NAMALWA (cell line): ENCODE measurements at places on chromosomes 3 and 15.

- DNase-seq: no peak
These were observed 266.1 kb downstream of the ARRDC4 start for GRCh38 chr15:98226578-98226977.

DNA sequence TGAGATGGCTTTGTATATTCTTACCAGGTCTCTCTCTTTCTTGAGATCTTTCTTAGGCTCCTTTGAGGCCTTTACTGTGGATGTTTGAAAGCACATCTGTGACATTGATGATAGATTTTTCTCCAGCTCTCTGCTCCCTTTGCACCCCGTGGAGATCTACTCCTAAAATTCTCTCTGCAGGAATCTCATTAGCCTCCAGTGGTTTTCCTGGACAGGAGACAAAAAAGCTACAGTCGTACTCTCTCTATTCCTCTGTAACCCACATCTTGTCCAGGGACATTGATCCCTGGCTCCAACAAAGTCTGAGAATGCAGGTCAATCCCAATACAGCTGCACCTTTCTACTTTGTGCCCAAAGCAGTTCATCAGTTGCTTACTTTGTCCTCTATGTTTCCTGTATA is 68.2 kb downstream of the RBMS3 start:
- DNase-seq: no peak

GRCh38 chr3:17078926-17079465 is 194.2 kb downstream of the PLCL2 start:
- no peak for DNase-seq

GRCh38 chr15:37616215-37616614 is 318.2 kb upstream of the TMCO5A start:
- no peak for DNase-seq

DNA sequence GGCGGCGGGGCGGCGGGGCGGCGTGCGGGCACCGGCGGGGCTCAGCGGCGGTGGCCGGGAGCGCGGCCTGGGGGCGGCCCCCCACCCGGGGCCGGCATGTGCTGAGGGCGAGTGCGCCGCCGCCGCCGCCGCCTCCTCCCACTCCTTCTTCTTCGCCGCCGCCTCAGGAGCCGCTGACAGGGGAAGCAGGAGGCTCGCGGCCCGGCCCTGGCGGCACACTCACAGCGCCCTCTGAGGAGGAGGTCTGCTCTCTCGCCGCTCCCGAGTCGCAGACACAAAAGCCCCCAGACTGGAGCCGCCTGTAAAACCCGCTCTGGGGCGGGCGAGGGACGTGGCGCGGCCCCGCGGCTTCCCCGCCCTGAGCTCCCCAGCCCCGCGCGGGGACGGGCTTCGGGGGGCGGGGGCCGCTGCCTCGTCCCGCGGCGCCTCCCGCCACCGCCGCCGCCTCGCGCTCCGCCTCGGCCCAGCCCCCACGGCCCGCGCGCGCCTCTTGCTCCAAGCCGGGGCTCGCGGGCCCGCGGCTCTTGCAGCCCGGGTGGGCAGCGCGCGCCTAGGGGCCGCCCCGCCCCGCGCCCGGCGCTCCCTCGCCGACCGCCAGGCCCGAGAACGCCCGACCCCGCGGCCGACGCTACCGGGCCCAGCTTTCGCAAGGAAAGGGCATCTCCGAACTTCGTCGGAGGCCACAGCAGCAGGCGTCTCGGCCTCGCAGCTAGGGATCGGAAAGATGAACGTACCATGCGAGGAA is at the start of gene PYGO1:
TSS of gene PYGO1 (minus strand) at position 276 of the 745 bp plus-strand sequence. CDS start 462 bp downstream, outside the sequence.
- DNase-seq: no peak

DNA sequence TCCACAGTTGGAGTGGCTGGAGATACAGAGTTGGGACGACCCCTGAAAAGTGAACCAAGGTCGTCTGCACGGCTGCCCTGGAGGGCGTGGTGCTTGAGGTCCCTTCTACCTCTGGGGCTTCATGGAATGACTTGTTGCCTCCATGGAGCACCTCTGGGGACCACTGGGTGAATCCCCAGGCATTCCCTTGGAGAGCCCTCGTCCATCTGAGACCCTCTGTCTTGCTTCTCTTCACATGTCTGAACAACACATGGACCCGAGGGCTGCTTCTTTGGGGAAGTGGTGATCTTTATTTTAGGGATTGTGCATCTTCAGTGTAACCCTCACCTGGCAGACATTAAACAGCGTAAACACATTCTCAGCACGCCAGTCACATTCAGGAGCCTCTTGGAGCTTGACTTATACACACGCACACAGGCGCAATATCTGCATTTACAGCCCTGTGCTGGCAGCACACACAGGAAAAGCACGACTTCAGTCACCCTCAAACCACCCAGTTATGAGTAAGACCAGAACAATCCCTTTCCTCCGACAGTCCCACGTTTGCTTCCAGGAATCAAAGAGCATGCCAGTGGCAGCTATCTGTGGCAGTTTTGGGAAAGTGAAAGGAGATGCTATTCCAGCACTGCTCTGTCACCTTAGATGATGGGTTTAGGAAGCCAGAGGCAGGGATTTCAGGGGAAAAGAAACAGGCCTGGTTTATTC is 12.6 kb downstream of the FAM107A start:
- no peak for DNase-seq

GRCh38 chr3:46709721-46710120 is 7.9 kb downstream of the PRSS50 start:
- no peak for DNase-seq

GRCh38 chr3:124967964-124968363 is 33.4 kb upstream of the MUC13 start:
- DNase-seq: no peak

DNA sequence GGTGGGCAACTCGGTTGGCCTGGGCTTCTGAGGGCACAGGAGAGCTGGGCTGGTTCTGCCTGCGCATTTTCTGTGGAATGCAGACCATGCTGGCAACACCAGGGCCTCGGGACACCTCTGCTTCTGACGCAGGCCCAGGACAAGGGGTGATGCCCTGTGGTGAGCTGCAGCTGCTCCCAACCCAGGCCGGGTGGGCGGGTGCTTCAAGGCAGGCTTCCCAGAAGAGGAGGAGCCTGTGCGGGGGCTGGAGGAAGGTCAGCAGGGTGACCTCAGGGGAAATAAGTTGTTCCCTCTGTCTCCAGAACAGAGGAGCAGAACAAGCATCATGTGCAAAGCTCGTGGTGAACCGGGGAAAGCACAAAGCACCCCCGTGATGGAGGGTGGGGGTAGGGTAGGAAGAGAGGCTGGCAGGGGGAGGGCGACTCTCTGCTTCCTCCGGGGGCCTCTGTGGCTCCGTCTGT is 11.0 kb upstream of the PLXNA1 start:
- no peak for DNase-seq

- no peak for DNase-seq
These were observed 10.2 kb downstream of the BDH1 start for GRCh38 chr3:197545571-197545970.

- DNase-seq: no peak
These were observed 408.2 kb downstream of the LPP start for GRCh38 chr3:188562144-188562543.

- DNase-seq: no peak
These were observed 195.6 kb downstream of the UBE3A start for GRCh38 chr15:25242957-25243799.

DNA sequence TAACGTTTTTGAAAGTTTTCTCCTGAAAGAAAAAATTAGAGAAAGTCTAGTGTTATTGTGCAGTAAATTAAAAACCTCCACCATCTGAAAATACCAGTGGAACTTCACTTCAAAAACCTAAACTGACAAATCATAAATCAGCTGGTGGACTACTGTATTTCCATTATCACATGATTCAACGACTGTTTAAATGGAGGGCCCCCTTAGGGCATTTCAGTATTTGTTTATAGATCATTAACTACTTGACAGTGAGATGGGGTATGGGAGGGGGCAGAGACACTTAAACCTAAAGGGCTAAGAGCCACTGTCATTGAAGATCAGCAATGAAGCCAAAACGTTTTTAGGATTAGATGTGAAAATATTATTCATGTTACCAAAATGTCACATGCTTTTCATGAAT is 8.8 kb upstream of the C15orf61 start:
- DNase-seq: no peak

DNA sequence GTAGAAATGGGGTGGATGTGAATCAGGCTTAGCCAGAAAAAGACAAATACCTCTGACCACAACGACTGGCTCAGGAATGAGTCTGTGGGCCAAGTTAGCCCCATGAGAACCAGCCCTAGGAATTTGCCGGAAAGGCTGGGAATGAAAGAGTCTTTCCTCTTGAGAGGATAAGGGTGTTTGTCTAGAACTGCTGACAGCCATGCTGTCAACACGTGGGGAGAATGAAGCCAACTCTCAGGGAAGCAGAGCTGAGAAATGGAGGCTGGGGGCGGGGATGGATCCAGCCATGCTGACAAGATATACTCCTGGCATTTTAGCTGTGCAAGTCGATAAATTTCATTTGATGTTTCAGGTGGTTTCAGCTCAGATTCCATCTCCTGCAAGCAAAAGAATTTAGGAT is 10.6 kb upstream of the SLC6A1 start:
- no peak for DNase-seq

GRCh38 chr3:30324587-30324986 is 281.8 kb upstream of the TGFBR2 start:
- no peak for DNase-seq

GRCh38 chr15:29465816-29466215 is 196.2 kb upstream of the NSMCE3 start:
- DNase-seq: no peak

DNA sequence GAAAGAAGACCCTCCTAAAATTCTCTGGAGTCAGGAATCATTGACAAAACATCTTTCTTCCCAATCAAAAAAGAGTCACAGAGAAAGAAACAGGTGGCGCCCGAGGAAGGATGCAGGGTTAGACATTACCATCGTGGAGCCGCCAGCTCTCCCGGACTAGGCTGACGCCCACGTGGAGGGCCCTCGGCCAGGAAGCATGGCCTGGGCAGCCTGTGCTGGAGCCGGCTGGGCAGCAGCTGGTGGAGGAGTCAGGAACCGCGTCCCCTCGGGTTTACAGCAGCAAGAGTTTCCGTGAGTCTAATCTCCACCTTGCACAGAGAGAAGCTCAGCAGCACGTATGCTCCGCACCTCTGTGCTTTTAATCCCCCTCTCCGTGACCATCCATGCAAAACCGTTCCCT is 533.7 kb upstream of the ATP11B start:
- DNase-seq: no peak

DNA sequence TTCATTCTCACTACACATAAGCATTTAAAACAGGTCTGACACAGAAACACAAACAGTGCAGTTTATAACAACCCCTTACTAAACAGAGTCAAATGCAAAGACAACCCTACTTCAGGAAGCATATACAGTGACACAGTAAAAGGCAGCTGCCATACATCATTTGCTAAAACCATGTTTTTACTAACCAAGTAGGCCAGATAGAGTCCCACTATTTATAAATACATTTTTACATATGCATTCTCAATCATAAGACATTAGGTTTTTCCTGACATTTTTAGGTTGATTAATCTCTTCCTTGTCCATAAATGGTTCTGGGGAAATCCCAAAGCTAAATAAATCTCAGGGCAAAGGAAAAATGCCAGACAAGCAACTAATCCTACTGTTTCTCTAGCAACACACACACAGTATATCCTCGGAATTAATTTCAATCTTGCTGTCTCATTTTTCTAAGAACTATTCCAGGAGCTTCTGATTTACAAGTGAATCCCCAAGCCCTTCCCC is 39.0 kb downstream of the CHAC1 start:
- DNase-seq: no peak

DNA sequence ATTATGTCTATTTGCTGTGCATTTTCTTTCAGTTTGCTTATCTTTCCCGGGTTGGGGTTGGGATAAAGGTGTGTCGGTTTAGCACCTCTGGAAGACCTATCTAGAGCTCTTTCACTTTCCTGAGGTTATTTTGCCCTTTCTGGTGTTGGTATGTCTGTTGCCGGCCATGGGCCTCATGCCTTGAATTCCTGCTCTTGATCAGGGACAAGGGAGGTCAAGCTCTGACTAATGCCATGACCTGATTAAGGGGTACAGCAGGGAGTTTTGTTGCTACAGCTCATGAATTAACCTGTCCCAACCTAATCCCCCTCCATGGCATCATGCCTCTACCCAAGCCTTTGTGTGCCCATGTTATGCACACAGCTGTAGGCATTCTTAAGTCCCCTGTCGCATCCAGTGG is 70.5 kb upstream of the GOLGA6B start:
- no peak for DNase-seq

DNA sequence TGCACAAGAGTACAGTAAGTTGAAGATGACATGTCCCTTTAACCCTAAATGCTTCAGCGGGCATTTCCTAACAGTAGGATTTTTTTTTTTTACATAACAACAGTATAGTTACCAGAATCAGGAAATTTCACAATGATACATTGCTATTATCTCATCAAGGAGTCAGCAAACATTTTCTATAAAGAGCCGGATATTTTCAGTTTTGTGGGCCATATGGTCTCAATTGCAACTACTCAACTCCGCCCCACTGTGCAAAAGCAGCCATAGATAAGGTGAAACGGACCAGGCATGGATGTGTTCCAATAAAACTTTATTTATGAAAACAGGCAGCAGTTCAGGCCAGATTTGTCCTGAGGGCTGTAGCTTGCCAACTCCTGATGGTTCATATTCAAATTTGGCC is 130.6 kb downstream of the SMAD6 start:
- DNase-seq: peak; percentile 43

DNA sequence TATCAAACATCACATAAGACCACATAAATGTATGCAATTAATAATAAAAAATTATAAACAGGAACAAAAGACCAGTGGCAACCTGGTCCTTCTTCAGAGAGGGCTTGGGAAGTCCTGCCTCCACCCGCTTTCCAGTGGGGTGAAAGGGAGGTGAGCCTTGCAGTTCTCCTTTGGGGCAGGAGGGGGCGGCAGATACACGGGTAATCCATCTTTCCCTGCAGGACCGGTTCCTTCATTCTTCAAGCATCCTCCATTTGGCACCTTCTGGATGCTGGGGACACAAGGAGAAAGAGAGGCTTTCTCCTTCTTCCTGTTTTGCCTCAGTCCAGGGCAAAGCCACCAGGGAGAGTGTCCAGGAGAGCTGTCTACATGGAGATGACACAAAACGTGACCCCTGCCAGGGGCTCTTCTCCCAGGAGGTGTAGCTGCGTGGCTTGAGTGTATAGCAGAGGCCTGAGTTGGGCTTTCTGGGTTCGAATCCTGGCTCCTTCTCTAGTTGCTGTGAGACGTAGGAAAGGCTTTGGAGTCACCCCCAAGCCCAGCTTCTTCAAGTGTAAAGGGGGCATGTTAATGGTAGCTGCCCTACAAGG is 23.2 kb downstream of the RPLP1 start:
- peak; percentile 69 for DNase-seq

DNA sequence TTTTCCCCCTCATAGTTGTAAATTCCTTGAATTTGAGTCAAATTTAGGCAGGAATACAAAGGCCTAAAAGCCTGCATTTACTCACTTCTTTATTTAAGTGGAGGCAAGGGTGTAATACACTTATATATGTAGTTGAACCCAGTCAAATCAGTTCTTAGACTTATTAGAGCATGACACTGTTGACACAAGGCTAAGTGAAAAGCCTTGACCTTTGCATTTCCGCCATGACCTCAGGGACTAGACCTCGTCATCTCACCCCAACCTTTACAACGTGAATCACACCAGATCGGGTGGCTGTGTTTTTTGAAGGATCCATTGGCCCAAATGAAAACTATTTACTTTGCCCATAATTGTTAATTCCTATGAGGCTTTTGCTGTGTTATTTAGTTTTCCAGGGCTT is 774.4 kb downstream of the ROBO1 start:
- no peak for DNase-seq
